Esophagus squamous epithelium (tissue), 5 donors: ENCODE measurements at places on chromosomes 16 and 17.

DNA sequence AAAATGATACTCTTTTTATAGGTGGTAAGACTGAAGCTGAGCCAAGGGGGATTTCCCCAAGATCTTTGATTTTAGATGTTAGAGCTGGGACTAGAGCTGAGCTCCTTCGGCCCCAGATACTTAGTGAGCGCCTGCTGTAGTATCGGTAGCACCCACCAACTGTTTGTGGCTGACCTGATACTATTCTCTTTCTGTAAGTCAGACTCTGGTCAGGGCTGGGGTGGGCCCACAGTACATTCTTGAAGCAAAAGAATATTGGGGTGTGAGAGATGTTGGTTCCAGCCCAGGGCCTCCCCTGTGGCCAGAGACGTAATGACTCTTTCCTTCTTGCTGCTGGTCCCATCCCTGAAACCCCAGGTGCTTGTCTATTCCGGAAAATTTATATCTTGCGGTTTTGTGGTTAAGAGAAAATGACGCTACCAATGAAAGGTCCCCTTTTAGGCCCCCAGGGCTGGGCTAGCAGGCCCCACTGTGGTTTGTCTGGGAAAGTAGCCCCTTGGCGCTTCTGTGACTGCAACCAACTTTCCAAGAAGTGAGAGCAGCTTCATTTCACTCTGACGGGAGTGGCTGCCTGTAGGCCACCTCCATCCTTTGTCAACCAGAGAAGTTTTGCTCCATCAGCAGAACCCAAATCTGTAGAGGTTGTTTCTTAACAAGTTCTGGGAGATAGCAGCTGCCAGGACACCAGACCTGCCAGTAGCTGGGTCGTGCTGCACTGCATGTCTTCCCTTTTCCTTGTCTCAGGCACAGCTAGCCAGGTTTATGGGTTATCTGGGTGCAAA, 86.4 kb upstream of the LGALS9 start:
- no peak for DNase-seq

DNA sequence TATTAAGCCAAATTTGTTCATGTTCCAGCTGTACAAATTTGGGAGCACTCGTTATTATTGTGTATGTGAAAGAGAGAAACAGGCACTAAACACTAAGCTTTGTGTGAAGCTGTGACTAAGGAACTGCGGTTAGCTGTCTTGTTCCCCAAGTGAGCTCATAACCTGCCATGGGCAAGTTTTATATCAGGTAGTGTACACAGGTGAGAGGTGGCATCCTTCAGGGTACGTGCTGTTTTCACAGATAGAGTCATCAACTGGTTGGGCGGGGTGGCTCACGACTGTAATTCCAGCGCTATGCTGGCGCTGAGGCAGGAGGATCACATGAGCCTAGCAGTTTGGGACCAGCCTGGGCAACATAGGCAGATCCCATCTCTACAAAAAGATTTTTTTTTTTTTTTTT, 2.8 kb downstream of the DNAJA3 start:
- DNase-seq: no peak

GRCh38 chr16:70746708-70747424, 54.1 kb downstream of the VAC14 start:
- no peak for DNase-seq

DNA sequence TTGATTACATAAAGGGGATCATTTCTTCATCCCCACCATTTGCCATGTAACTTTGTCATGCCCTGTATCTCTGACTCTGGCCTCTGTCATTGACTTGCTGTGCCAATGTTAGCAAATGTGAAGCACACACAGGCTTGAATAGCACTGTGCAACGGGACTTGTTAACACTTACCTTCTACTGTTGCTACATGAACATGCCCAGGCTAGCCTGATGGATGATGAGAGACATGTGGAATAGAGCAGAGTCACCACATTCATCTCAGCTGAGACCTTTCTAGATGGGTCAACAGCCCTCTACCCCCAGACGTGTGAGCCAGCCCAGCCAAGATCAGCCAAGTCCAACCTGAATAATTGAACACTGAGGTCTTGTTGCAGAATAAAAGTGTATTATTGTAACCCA, 162.1 kb upstream of the SALL1 start:
- DNase-seq: no peak

- no peak for DNase-seq
Measured at GRCh38 chr16:49456763-49457162, 83.2 kb downstream of the C16orf78 start.

DNA sequence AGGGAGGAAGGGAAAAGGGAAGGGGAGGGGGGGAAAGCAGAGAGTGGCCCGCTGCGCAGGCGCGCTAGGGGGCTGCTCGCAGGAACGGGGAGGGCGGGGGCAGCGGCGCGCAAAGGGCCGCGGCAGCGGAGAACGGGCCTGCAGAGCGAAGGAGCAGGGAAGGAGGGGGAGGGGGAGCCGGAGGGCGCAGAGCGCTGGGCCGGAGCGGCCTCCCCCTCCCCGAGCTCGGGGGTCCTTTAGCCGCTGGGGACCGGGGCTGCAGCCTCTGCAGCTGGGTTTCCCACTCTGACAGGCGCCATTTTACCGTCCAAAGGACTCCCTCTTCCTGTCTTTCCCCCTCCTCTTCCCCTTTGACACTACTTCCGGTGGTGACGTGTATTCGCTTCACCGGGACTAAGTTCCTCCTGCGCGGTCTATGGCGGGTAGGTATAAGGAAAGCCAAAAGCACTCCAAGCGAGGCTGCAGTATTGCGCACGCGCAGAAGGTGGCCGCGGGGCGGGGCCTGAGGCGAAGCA, at the start of gene CTDNEP1:
Gene CTDNEP1 (minus strand): TSS at position 74 of the 515 bp plus-strand sequence. CDS start 438 bp downstream, outside the sequence.
- peak; percentile 93 for DNase-seq

- no peak for DNase-seq
Measured at GRCh38 chr17:50955667-50956120, 89.5 kb upstream of the TOB1 start.

DNA sequence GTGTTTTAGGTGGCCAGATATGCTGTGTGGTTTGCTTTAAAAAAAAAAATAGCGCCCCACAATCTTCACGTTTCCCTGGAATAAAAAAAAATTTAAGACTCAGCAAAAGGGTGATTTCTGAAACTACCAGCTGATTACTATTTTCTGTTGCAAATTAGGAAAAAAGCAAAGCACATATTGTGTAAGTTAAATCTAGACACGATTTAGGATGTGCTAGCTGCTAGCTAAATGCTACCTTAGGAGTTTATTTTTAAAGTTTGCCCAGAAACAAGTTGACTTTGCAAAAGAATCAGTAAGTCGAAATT, 944 bp upstream of the MARF1 start:
- DNase-seq: no peak

DNA sequence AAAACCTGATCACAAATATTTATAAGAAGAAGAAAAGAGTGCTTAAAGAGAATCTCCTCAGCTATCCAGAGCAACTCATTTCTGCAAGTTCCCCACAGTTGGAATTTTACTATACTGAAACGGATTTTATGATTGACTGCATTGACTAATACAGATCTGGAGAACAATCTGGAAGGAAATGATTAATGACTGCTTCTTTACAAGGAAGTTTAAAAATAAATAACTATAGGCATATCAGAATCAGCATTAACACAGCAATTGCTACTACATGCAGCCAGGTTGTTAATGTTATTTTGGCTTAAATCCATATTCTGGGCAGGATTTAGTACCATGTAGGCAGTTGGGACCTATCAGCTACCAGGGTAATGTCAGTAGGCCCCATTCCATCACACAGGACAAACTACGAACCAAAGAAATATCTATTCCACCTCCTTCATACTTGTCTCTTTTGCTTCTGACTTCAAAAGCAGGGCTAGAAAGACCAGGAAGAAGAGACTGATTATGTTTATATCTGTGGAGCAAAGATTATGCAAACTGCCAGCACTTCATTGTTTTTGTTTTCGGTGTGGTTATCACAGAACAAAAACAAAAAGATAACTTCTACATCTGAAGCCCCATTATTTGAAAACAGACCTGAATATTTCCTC, 3.9 kb downstream of the SKAP1 start:
- DNase-seq: no peak

GRCh38 chr16:10763456-10763855, 19.8 kb downstream of the NUBP1 start:
- no peak for DNase-seq

DNA sequence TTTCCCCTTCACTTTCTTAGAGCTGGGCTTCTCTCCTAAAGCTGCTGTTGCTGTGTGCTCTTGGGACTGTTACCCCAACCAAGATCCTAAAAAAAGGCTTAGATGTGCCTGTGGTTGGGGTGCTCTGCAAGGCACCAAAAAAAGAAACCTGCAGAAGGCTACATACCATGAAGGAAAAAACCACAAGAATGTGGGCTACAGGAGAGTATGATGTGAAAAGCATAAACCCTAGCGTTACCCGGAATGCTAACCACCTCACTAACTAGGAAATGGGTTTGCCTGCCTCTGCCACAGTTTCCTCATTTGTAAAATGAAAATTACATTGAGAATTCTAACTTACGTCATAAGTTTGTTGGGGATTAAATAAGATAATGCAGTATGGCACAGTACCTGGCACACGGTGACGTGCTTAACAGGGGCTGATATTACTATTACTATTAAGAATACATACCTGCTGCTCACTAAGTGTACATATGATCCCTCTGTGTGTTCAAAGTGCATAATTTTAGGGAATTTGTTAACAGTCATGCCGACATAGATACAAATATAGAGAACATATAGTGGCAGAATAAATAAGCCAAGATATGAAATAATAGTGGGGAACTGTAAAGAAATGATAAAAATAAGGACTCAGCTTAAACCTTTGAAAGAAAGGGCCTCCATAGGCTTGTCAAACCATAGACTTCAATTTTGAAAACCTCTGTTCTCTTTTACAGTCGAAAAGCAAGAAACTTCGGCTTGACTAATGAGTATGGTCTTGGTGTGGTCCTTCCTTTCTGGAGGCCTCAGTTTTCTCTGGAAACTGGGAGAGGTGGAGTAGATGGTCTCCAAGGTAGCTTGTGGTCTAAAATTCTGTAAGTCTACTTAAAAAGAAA, 177.8 kb upstream of the TBX2 start:
- DNase-seq: no peak

DNA sequence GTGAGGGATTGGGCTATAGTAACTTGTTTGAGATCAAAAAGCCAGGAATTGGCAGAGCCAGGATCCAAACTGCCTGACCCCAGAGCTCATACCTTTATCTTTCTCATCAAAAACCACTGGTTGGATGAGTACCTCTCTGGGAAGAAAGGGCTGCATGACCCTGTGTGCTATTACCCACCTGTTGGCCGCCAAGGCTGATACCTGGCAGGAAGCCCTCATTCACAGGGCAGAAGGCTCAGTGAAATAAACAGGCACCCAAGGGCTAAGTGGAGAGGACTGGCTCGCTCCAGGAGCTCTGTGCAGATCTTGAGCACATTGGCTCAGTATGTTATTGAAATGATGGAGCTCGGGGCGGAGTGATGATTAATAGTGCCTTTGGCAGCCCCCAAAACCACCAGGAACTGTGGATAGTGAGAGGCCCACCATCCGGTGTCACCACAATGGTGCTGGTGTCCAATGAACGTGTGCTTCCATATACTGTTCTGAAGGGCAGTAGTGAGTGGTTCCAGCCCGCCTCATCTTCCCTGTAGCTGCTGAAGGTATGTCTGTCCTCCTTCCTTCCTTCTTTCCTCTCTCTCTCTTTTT, 197.6 kb downstream of the MSI2 start:
- DNase-seq: no peak

- no peak for DNase-seq
Measured at GRCh38 chr16:22075043-22075757, 17.1 kb upstream of the VWA3A start.

- DNase-seq: no peak
Measured at GRCh38 chr17:73142872-73143381, 21.9 kb upstream of the SSTR2 start.

GRCh38 chr17:33595828-33596227, 302.7 kb upstream of the ASIC2 start:
- DNase-seq: no peak
